ENCODE measurements at places on chromosomes 3 and 15.

DNA sequence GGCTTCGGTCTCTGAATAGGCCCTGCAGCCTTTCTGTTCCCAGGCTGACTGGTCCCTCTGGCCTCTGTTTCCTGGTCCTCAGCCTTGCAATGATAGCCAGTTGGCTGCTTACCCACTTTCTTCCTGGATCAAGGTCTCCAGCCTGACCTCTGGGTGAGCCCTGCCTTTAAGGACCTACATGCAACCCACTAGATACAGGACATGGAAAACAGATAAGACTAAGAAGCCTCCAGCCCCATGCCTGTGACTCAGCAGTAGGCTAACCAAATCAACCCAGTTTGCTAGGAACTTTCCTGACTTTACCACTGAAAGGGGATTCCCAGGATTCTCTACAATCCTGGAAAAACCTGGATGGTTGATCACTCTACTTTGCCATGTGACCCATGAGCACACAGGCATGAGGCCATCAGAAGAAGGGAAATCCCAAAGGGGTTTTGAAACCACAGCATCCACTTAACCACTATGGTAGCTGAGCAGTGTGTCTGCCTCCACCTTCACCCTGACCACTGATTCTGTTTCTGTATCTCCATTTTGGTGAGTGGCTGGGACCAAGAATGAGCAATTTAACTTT is 188.1 kb downstream of the CHST2 start:
- DNase-seq = no peak

- no peak for DNase-seq
These were observed 261.7 kb downstream of the SLC9A9 start for GRCh38 chr3:143586576-143586975.

DNA sequence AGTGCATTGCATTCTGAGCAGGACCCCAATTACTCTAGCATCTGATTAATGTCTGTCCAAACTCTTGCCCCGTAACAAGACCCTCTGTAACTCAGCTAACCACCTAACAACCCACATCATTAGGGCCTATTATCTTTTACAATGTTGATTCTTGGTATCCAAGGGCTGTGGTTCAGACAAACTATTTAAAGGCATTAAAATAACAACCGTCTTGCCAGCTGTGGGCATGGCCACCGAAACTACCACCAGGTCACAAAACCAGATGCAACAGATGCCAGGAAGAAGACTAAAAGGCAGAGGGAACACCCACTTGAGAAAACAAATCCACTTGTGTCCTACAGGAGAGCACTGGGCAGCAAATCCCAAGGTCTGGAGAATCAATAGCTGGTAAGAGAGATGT is 262.9 kb downstream of the ERC2 start:
- DNase-seq = no peak

- no peak for DNase-seq
These were observed 300.5 kb upstream of the LRRFIP2 start for GRCh38 chr3:37474901-37475331.

GRCh38 chr3:37155782-37156181 is 18.6 kb downstream of the LRRFIP2 start:
- DNase-seq = no peak

GRCh38 chr3:18061737-18062656 is 319.6 kb upstream of the TBC1D5 start:
- DNase-seq = no peak

DNA sequence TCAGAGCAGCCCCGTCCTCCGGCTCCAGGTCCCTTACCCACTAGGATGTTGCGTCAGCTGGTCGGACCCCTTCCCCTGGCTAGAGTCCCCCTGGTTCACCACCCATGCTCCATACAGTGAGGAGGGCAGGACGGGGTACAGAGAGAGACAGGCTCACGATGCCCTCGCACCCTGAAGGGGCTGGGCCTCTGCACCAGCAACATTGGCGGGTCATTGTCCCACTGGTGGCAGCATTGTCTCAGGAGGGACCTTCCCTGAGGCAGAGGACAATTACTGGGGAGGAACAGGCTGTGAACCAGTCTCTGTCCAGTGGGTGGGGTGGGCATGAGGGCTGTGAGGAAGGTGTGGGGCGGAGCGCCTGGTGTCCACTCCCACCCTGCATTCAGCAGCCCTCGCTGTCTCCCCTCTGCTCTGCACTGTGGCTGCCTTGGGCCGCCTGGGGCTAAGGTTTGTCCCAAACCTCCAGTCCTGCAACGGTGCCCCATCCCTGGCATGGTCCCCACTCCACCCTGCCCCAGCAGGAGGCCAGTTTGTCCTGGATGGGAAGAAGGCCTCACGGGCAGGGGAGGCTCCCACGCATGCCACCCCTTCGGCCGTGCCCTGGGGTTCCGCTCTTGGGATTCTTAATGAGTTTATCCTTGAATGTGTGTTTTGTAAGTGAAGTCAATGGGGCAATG is 48.0 kb upstream of the KLF13 start:
- DNase-seq = no peak

DNA sequence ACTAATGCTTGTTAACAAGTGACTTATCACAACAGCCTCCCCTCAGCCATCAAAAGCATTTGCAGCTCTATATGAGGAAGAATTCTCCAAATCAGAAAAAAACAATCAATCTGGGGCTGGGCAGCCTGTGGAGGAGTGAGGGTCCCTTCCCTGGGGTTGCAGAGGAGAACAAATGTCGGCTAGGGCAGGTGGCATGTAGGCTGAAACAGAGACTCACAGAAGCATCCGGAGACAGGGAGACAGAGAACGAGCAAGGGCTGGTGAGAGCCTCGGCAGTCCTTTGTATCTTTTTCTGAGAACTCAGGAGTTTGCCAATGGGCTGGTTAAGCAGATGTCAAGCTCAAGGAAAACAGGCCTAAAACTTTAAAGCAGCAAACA is 15.8 kb downstream of the ITGA11 start:
- no peak for DNase-seq

GRCh38 chr3:132927896-132928295 is 110.3 kb upstream of the TMEM108 start:
- no peak for DNase-seq

- DNase-seq = no peak
These were observed at the start of gene GP5 for GRCh38 chr3:194399166-194399565. Gene GP5, minus strand, starts transcription at chr3:194399266. Its CDS starts 984 bp downstream, at chr3:194398282.

- no peak for DNase-seq
These were observed 613.3 kb upstream of the GOLIM4 start for GRCh38 chr3:168709073-168709472.

DNA sequence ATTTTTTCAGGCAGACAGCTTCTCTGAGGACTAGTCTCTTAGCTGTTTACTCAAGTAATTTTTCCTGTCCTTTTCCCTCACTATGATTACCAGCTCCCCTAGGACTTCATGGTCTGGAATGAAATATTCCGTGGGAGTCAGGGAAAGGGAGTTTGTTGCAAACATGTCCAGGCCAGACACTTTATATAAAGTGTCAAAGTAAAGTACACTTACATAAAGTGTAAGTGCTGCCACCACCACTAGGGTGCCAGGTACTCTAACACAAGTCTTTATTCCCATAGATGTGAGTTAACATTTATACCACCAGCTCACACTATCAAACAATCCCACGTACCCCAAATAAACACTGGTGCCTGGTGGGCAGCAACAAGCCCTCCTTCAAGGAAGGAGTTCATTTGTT is 179.8 kb downstream of the SNRPN start:
- DNase-seq = no peak

DNA sequence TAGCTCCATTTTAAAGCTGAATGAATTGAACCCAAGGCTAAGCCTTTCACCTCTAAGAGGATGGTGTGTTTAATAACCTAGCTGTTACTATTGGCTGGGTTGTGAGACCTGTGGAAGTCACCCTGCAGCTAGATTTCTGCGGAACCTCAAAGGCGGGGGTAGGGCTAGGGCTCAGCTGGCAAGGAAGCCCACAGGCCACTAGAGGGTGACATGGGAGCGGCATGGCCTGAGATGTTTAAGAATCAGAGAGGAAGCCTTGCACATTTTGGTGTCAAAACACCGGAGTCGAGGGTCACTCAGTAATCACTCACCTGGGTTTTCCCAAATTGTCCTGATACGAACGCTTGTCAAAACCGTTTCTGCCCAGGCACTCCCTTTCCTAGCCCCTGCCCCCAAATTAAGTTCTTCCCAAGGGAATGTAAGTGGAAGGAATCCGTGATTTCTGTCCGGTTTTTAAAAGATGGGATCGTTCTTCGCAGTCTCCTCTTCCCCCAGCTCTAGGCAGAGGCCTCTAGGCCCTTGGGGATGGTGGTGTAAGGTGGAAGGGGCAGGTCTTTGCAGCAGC is 3.8 kb upstream of the ACAD9 start:
- peak; percentile 33 for DNase-seq

- DNase-seq = no peak
These were observed 102.7 kb upstream of the CHD2 start for GRCh38 chr15:92797168-92798052.

DNA sequence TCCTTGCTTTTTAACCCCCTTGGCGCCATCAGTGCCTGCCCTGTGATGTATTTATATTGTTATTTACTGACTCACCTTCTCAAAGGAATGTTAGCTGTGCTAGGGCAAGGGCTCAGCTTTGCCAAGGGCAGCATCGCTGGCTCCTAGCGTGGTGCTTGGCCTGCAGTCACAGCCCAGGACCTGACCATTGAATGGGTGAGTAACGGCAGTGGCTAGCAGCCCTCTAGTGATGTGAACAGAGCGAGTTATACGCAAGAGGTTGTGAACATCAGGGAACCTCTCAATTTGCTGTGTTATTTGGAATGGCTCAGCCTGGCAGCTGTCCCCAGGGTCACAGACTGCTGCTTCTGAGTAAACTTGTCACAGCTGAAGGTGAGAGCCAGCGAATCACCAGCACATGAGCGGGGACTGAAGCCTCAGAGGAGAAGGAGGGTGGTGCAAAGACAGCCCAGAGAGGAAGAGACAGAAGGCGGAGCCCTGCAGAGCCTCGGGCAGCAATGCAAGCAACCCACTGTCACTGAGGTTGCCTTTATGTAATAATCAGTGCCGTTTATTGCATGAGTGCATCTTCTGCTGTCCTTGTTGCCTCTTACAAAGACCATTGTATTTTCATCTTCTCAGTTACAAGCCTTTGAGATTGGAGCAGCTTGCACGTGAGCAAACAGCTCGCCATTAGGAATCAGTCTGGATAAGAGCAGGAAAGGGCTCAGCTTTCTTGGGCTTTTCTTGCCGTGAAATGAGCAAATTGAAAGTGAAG is 158.3 kb downstream of the SLCO3A1 start:
- no peak for DNase-seq

DNA sequence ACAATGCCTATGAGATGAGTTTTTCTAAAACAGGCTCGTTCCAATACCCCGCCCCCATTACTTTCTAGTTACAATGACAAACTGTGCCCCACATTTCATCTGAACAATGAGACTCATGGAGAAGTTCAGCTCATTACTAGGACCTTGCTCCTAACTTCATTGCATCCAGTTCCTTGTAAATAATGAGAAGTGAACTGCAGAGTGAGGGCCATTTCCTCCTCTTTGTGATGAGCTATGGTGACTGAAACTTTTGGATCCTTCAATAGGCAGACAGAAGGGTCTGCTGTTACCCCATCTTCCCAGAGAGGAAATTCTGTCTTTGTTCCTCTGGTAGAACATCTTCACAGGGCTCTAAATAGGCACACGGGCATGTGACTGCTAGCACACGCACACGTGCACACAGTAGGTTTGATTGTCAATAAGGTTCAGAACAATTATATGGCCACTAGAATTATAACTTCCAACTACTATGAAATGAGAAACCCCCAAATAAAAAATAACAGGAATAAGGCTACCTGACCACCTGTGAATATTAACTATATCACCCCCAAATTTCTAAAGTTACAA is 51.8 kb downstream of the SERP1 start:
- DNase-seq = no peak

DNA sequence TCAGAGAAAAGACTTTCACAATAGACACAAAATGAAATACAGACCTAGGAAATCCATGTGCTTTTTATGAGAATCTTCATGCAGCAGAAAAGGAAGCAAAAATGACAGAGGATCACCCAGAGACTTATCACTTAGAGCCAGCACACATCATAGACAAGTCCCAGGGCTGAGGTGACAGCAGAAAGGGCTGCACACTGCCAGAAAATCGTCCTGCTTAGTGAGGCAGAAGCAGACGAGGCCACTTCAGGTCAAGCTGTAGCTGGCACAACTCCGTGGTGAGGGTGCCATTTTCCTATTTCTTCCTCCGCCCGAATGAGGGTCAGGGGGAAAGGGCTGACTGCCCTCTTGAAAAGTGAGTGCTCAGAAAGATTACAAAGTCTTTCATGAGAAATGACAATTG is 95.9 kb upstream of the TNIK start:
- no peak for DNase-seq

DNA sequence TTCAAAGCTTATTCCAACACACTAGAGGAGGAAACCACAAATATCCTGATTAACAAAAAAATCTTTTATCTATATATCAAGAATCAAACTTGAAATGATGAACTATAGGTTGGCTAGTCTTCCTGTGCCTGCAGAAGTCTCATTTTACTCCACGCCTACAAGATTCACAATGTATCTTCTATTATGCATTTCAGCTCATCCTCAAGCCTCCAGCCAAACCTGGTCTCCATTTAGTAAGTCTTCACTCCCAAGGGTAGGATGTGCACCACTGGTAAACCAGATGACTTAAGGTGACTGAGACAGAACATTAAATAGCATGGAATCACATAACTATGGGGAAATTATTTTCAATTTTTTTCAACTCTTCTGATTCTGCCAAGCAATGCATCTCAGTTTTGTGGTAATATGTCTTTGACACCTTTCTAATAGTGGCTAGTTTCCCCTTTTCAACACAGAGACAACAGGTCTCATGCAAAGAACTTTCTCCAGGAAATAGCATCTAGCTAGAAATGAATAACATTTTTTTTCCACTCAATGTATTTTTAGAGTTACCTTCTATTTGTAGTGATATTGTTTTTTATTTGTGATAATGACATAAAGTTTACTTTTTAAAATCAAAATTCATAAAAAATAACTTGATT is 166.9 kb downstream of the TNIK start:
- DNase-seq = no peak

DNA sequence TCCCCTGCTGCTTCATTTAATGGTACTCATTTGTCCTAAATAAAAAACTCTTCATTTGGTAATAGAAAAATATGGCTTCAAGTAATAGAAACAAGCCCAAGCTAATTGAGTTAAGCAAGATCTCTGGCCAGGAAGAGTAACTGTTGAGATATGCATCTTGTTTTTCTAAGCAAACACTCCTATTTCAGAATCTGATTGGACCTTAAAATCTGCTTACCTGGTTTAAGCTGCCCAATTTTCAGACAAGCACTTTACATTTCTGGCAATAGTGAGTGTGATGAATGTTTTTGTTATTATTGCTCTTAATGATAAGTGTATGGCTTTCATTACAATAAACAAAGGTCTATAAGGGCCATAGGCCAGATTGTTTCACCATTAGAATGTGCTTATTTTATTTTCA is 86.2 kb downstream of the CMSS1 start:
- DNase-seq = no peak

DNA sequence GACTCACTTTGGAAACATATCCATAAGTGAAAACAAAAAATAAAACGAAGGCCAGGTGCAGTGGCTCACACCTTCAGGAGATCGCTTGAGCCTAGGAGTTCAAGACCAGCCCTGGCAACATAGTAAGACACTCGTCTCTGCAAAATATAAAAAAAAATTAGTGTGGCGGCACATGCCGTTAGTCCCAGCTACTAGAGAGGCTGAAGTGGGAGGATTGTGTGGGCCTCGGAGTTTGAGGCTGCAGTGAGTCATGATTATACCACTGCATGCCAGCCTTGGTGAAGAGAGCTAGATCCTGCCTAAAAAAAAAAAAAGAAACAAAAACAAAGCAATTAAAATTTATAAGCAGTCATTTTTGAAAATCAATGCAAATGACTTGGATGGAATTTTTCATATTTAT is 54.7 kb upstream of the NANOGP8 start:
- DNase-seq = no peak

- no peak for DNase-seq
These were observed 65.3 kb upstream of the PSMD6 start for GRCh38 chr3:64088408-64089205.

GRCh38 chr15:52093539-52094510 is 18.8 kb downstream of the BCL2L10 start:
- DNase-seq = no peak

All from iPS DF 6.9 (cell line).